WERI-Rb-1 (cell line): ENCODE measurements at places on chromosomes 3 and 15.

- DNase-seq: peak; percentile 48
Observed at GRCh38 chr3:148309390-148310035, 388.2 kb upstream of the AGTR1 start.

- no peak for DNase-seq
Observed at GRCh38 chr3:112653209-112653871, 12.4 kb upstream of the CCDC80 start.

- DNase-seq: no peak
Observed at GRCh38 chr3:58084788-58085543, 76.7 kb downstream of the FLNB start.

DNA sequence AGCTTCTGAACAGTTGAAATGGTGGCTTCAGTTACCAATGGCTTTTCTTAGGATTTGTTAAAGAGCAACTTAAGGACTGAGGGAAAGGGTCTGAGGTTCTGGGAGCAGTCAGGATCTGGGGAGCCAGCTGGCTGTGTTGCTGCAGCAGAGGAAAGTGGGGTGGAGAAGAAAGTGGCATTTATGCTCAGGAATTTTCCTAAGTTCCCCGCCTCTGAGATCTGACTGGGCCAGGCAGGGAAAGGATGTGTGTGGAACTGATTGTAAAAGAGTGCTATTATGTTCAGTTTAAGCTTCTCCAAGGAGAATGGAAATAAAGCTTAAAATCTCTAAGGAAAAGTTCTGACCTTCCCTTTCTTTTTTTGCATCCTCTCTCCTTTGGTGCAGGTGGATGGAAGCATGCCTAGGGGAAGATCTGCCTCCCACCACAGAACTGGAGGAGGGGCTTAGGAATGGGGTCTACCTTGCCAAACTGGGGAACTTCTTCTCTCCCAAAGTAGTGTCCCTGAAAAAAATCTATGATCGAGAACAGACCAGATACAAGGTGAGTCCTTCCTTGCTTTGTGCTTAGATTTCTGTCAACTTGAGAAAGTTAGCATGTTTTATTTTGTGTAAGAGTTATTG is 37.8 kb downstream of the IQGAP1 start:
- DNase-seq: no peak

GRCh38 chr15:31811641-31812040 is 218.7 kb upstream of the CHRNA7 start:
- DNase-seq: no peak

DNA sequence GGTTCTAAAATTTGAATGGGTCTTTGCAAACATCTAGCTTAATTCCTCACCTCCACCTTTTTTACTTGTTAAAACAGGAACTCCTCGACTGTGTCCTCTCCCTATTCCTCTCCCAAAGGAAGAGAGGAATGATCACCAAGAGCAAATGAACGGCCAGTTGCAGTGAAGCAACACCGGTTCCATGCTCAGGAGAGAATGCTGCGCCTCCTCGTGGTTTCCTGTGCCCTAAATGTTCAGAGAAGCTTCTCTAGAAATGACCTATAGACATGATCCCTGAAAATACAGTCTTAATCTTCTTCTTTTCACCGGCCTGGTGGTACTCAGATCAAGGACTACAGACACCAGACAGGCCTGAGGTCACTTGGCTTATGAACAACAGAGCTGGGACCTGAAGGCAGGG is 65.1 kb upstream of the GUCA1C start:
- DNase-seq: peak; percentile 18

DNA sequence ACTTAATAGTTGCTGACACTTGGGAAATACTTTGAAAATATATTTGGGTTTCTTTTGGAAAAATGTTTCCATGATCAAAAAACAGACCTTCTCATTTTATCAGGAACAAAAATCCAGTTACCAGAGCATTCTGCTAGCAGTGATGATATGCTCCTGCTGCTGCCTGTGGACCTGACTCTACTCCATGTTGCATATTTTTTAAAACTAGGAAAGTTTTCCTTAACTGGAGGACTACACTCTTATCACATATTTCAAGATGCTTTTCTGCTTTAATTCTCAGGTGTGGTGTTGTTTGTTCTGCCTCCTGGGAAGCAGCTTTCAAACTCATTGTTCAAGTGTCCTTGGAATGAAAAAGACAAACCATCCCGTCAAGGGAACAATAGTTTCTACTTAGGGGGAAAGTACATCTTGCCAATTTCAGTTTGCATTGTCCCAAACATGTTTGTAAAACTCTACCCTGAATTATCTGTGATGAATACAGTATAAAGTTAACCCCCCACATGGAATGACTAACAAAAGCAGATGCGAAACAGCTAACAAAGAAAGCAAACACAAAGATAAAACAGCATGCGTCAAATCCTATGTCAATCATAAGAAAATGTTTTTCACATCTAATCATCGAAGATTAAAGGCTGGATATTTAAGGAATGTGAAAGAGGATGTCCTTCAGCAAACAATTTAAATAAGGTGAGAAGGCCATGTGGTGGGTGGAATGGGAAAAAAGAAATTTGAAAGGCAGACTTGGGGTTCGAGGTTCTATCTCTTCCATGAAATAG is 40.1 kb upstream of the PSMD6 start:
- DNase-seq: no peak

GRCh38 chr3:39398700-39399099 is 7.8 kb upstream of the RPSA start:
- no peak for DNase-seq

DNA sequence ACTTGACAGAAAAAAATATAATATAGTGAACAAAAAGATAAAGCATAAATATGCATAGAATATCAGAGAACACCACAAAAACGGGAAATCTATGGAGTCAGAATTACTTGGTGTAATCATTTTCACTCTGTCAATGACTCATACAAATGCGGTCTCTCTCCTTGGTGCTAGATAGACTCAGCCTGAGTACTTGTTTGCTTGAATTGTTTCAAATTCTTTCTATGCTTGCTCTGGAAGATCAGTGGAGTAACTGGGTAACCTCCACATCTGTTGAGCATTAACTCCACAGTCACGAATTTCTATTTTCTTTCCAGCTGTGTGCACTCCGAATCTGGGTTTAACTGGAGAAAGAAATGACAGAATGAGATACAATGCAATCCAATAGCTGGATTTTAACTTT is 760.4 kb downstream of the ZPLD1 start:
- no peak for DNase-seq

- DNase-seq: no peak
Observed at GRCh38 chr3:85912980-85913379, 954.2 kb downstream of the CADM2 start.

DNA sequence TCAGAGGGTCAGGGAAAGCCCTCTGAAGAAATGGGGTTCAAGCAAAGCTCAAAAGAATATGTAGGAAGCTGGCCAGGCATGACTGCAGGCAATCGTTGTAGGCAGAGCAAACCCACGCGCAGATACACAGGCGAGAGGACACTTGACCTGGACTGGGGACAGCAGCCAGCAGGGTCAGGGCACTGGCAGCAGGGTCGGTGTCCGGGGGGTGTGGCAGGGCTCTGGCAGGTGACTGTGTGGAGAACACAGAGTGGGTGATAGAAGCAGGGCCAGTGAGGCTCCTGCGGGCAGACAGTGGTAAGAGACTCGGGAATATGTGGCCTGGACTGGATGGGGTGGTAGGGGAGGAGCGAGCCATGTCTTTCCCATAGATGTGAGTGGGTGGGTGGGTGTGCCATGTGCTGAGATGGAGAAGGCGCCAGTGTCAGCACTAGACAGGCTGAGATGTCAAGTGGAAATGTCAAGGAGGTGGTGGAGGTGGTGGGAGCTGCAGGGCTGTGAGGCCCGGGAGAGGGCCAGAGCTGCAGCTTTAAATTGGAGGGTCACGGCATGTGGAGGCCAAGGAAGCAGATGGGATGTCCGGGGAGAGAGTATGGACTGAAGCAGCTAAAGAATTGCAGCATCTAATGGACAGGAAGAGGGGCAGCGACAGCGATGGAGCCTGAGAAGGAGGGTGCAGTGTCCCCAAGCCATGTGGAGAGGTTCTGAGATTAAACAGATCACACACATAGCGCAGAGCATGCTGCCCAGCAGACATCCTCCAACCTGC is 13.4 kb downstream of the TMEM43 start:
- no peak for DNase-seq

GRCh38 chr3:112767177-112767576 is 79.5 kb downstream of the CD200R1L start:
- no peak for DNase-seq

GRCh38 chr3:52456169-52456799 is 880 bp downstream of the NISCH start:
- peak; percentile 32 for DNase-seq
